ENCODE measurements at places on chromosomes 7 and 10. TPM values are rescaled to one million over a fixed set of nuclear protein-coding genes. Genes with fewer than 3 reads are reported as not detected.

DNA sequence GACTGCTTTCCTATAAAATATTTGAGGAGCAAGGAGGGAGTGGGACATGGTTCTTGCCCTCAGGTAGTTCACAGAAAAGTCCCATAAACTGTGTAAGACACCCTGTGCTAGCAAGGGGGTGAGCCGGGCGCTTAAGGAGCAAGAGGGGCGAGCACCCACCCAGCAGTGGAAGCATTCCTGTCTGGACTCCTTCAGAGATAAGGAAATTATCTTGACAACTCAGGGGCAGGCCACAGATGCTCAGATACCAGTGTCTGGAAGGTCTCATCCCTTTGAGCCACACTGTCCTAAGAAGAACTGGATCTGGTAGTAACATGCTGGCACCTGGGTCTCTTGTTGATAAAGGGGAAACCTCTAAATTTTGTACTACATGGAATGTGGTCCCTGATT is 54.1 kb downstream of the DAGLB start:
- no peaks in the 10 kb centered on the region for H3K27me3 ChIP-seq
- peaks cover 38% of the 10 kb centered on the region for H3K4me1 ChIP-seq
- H3K36me3 ChIP-seq = peaks cover 50% of the 10 kb centered on the region
- no peak for DNase-seq
- H3K27ac ChIP-seq = no peak overlapping the region

DNA sequence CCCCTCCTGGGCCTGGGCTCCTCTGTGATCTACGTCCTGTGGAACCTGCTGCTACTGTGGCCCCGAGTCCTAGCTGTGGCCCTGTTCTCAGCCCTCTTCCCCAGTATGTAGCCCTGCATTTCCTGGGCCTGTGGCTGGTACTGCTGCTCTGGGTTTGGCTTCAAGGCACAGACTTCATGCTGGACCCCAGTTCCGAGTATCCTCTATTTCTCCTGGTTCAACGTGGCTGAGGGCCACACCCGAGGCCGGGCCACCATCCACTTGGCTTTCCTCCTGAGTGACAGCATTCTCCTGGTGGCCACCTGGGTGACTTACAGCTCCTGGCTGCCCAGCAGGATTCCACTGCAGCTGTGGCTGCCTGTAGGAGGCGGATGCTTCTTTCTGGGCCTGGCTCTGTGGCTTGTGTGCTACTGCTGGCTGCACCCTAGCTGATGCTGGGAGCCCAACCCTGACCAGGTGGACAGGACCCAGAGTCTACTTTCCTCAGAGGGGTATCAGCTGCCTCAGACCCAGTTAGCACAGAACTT is 37.8 kb upstream of the MMD2 start:
- no peak for DNase-seq
- no peak overlapping the region for H3K4me3 ChIP-seq
- no peak overlapping the region for H3K27ac ChIP-seq
- H3K36me3 ChIP-seq = peaks cover 36% of the 10 kb centered on the region
- no peaks in the 10 kb centered on the region for H3K4me1 ChIP-seq

DNA sequence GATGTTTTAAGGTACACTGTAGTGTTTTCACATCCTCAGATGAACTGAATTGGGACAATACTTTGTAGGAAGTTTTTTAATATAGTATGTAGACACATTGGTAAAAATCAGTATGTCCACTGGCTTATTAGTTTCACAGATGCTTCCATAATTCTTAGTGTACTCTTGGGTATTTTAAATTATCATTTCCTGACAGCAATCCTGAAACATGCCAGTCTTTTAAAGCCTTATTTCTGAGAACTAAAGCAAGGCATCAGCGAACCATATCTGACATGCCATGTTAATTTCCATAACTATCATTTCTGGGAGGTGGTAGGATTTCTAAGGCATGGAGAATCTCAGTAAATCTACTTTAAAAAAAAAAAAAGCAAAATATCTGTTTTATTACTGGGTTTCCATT is 266.4 kb downstream of the ADK start:
- H3K27ac ChIP-seq = no peak overlapping the region
- peaks cover 7% of the 10 kb centered on the region for H3K36me3 ChIP-seq
- DNase-seq = no peak
- no peak overlapping the region for H3K4me3 ChIP-seq
- no peaks in the 10 kb centered on the region for H3K27me3 ChIP-seq

JAKMIP3 gene
- total RNA-seq = 0.08 TPM

Data from activated CD8-positive, alpha-beta T cell treated with anti-CD3 and anti-CD28 coated beads, Interleukin-2, amount 10 ng/mL, durations not matched to agents 7 days and 5 days (primary cell).